ENCODE measurements at places on chromosomes 7 and 10.

DNA sequence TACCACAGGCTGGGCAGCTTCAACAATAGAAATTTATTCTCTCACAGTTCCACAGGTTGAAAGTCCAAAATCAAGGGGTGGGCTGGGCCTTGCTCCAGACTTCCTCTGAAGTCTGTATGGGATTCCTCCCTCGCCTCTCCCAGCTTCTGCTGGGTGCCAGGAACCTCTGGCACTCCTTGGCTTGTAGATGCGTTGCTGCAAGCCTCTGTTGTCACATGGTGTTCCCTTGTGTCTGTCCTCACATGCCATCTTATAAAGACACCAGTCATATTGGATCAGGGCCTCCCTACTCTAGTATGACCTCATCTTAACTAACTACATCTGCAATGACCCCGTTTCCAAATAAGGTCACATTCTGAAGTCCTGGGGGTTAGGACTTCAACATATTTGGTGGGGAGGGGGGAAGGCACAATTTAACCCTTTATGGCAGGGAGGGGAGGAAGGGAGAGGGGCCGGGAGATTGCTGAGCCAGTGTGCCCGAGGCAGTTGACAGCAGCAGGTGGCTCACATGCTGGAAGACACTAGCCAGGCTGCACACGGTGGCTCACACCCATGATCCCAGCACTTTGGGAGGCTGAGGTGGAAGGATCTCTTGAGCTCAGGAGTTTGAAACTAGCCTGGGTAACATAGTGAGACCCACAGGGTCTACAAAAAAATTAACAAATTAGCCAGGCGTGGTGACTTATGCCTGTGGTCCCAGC is 18.8 kb downstream of the ZNF282 start:
- no peak for DNase-seq

DNA sequence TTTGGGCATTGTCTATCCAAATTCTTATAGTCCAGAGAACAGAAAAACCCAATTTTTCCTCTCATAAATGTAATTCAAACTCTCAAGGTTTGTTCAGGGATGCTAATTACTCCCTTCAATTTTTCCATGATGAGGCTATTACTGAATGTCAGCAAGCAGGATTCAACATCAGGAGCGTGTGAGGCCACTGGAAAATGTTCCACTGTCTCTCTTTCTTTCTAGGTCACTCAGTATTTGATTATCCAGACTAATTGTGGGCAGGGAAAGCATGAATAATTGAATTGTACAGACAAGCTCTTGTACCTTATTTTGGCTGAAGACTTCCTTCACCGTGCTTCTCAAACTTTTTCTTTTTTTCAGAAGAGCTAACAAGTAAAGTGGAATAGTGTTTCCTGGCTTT is 30.7 kb downstream of the THNSL1 start:
- DNase-seq: no peak

GRCh38 chr7:133857376-133858119 is 269.6 kb upstream of the LRGUK start:
- DNase-seq: no peak

DNA sequence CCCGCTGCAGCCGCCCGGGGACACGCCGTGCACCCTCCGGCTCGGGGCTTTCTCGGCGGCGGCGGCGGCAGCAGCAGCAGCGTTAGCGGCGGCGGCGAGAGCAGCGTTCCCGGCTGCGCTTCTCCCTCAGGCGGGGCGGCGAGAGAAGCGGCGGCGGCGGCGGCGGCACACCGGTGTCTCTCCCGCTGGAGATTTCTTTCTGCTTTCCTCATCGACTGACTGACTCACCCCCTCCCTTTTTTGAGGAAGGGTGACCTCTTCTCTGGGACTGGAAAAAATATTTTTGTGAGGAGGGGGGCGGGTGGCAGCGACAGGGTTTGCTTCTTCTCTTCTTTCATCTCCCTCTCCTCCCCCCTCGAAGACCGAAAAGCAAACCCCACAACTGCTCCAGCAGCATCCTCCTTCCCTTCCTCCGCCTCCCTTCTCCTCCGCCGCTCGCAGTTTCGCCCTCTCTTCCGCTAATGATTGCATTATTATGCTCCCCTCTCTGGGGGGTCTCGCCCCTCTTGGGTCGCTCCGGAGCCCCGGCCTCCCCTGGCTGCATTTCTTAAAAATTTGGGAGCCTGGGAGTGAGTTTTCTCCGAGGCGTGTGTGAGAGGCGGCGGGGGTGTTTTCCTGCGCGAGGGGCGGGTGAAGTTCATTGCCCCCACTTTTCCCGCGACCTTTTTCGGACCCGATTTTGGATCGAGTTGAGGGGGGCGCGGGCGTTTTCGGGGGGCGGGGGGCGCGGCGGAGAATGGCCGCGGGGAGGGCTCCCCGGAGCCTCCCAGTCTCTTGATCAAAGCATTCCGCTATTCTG is 411 bp downstream of the AUTS2 start:
- DNase-seq: no peak

GRCh38 chr7:16795624-16796023 is 9.2 kb downstream of the AGR2 start:
- no peak for DNase-seq

DNA sequence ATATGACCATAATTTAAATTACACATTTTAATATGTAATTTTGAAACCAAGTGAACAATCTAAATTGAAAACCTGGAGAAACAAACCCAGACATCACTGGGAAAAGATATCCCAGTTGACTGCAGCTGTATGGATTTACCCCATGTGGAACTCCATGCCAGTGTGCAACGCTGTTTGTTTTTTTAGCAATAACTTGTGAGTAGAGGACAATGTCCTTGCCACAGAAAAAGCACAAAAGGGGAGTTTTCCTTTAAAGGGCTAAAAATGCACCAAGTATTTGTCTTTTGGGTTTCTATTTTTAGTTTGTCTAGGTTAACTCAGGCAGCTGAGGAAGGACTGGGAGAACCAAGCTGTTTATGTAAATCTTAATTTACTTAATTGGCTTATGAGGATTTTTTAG is 15.1 kb upstream of the COL17A1 start:
- DNase-seq: no peak

- DNase-seq: no peak
These were observed 2.5 kb downstream of the NIPSNAP2 start for GRCh38 chr7:55966851-55967250.

- no peak for DNase-seq
These were observed 65.3 kb downstream of the CUZD1 start for GRCh38 chr10:122780391-122780790.

- no peak for DNase-seq
These were observed 6.9 kb upstream of the LDB3 start for GRCh38 chr10:86661161-86662025.
